Activated CD4-positive, alpha-beta T cell treated with anti-CD3 and anti-CD28 coated beads, Interleukin-2, amount 10 ng/mL, durations not matched to agents 24 days and 14 days (primary cell): ENCODE measurements at places on chromosomes 13 and 19. TPM values are rescaled to one million over a fixed set of nuclear protein-coding genes. Genes with fewer than 3 reads are reported as not detected.
A peak's percentile ranks its signal among the peaks of the same experiment; 100 is the strongest.

The CYP2A6 gene
- not detected in 2 replicates for total RNA-seq

The ZNF433 gene
- 0.14 and 0.21 TPM in 2 replicates for total RNA-seq

The IGSF23 gene
- total RNA-seq = not detected in 2 replicates

The ZNF730 gene
- total RNA-seq = 0.68 and 0.85 TPM in 2 replicates

The AKAP11 gene
- total RNA-seq = 38.7 and 39.9 TPM in 2 replicates

The PCDH17 gene
- total RNA-seq = not detected in 2 replicates

The FAM98C gene
- 25.3 and 30.4 TPM in 2 replicates for total RNA-seq

The CCL25 gene
- total RNA-seq = not detected in 2 replicates

DNA sequence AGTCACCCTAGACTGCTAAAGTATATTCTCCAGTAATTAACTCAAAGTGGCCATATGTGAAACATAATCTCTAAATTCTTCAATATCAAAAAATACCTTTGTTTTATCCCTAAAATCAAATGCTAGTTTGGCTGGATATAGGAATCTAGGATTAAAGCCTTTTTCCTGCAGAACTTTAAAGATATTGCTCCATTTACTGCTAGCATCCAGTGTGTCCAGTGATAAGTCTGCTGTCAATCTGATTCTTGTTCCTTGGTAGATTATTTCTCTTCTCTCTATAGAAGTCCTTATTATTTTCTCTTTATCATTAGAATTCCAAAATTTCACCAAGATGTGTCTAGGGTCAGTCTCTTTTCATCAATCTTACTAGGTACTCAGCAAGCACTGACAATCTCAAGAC is 384.6 kb downstream of the FGF14 start:
- no peak for DNase-seq

DNA sequence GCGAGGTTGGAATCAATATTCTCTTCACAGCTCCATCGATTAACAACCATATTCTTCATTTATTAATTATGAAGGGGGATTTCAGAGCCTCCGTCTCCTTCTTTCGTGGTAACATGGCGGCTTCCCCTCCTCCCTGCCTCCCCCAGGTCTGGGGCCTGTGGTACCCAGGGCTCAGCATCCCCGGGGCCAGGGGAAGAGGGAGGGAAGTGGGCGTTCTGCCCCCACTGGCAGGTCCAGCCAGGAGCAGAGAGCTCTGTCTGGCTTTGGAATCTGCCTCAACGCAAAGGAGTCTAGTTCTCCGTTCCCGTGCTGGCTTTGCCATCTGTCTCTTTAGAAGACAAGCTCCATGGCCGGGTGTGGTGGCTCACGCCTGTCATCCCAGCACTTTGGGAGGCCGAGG is 37.8 kb upstream of the ONECUT3 start:
- DNase-seq = no peak

DNA sequence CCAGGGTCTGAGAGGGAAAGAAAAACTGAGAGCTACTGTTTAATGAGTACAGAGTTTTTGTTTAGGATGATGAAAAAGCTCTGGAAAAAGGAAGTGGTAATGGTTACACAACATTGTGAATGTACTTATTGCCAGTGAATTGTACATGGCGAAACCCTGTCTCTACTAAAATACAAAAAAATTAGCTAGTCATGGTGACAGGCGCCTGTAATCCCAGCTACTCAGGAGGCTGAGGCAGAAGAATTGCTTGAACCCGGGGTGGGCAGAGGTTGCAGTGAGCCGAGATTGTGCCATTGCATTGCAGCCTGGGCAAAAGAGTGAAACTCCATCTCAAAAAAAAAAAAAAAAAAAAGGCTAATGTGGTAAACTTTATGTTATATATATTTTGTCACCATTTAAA is 96.3 kb downstream of the VWA8 start:
- DNase-seq = no peak

- no peak for DNase-seq
Observed at GRCh38 chr19:55939206-55939605, 7.1 kb upstream of the NLRP13 start.

- DNase-seq = no peak
Observed at GRCh38 chr13:110014719-110015118, 228.3 kb upstream of the IRS2 start.

DNA sequence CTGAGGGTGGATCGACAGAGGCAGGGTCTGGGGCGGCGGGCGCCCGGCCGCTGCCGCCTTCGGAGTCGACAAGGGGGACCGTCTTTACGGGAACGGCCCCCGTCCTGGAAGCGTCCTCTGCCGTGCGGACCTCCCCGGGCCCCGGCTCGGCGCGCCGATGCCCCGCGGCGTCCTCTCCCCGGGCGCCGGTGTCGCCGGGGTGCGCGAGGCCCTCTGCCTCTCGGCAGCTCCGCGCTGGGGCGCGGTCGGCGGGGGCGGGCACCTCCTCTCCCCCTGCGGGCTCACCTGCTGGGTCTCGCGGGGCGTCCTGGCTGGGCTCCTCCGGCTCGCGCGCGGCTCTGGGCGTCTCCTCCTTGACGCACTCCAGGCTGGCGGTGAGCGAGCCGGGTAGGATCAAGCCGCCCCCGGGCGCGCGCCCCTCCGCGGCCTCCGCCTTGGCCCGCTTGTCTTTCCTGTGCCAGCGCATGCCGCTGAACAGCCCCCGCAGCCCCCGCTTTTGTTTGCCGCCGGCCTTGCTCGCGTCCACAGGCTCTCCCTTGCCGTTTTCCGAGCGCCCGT is 1.5 kb downstream of the AMER2 start:
- DNase-seq = no peak

DNA sequence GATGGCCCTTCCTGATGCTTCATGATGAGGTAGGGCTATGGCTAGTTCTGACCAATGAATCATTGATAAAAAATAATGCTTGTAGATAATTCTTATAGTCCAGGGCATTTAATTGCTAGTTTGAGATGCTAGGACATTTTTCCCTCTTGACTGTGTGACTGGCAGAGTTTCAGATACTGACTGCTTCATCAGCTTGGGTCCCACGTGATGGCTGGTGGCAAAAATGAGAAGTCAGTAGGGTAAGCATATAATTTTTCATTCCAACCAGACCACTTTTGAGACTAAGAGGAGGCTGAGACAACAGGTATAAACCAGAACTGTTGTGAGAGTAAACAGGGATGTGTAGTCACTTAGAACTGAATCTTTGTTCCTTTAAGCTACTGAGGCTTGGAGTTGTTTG is 183.3 kb downstream of the HS6ST3 start:
- no peak for DNase-seq

DNA sequence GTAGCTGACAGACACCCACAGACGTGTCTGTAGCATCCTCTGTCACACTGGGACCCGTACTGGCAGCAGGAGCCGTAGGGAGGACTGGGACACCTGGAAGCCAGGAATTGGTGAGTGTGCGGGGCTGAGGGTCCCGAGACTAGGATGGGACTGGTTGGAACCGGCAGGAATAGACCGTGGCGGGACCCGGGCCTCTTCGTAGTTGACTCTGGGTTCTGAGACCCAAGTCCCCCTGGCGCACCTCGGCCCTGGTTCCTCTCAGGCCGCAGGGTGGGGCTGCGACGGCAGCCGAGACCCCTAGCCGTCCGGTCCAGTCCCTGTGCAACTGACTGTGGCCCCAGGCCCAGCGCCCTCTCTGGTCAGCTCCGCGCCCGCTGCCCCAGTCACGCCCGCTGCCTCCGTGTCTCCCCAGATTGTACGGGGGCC is 64.7 kb downstream of the ZNF823 start:
- DNase-seq = no peak

DNA sequence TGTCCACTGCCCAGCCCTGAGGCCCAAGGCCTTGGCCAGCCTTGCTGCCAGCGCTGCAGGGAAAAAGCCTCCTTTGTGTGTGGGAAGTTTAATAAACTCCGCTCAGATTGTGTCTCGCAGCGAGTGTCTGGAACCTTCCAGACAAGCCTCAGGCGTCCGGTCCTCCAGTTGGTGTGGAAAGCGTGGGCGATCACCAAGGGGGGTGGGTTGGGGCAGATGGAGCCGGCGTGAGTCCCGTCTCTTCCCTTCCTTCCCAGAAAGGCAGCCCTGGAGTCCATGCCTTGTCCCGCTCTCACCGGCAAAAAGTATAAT is 4.6 kb downstream of the STK11 start:
- no peak for DNase-seq

- DNase-seq = no peak
Observed at GRCh38 chr13:50463719-50464118, 379.8 kb downstream of the DLEU7 start.

DNA sequence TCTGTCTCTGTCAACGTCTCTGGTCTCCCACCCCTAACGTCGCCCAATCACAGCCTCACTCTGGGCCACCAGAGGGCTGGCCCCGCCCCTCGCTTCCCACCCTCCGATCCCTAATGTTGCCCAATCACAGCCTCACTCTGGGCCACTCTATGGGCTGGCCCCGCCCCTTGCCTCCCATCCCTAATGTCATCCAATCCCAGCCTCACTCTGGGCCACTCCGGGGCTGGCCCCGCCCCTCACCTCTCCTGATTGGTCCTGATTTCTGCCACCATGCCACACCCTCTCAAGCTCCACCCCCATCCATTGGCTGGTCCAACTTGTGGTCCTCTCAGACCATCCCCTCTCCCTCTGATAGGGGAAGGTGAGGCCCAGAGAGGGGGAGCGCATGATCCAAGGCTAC is 24.9 kb downstream of the CELF5 start:
- no peak for DNase-seq

DNA sequence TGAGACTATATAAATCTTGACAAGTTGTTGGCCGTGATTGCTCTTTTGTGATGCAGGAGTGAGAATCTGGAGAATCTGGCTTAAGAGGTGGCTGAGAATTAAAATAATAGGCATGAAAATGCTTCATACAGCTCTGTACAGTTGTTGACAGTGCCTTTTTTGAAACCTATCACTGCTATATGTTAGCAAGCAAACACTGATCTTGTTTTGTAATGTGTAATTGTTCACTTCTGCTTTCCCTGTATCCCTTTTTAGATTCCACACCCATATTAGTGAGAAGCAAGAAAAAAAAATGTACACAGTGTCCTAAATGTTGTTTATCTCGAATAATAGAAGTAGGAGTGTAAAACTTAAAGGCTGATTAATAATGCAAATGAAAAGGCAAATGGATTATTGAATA is 31.1 kb downstream of the ITM2B start:
- DNase-seq = no peak

DNA sequence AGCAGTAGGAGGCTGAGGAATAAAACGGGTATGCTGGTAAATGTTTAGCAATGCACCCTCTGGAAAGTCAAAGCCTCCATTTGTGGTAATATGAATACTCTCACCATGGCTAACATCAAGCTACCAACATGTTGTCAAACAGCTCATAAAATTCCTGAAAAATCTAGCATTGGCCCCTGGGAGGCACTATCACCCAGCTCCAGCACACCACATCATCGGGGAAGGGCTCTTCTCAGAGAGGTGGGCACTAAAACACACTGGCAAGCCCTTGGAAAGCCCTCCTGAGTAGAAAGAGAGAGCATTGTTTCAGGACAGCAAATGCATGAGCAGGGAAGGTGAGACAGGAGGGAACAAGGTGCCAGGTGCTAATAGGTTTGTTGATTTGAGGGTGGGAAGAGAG is 53.9 kb upstream of the FLT1 start:
- no peak for DNase-seq

DNA sequence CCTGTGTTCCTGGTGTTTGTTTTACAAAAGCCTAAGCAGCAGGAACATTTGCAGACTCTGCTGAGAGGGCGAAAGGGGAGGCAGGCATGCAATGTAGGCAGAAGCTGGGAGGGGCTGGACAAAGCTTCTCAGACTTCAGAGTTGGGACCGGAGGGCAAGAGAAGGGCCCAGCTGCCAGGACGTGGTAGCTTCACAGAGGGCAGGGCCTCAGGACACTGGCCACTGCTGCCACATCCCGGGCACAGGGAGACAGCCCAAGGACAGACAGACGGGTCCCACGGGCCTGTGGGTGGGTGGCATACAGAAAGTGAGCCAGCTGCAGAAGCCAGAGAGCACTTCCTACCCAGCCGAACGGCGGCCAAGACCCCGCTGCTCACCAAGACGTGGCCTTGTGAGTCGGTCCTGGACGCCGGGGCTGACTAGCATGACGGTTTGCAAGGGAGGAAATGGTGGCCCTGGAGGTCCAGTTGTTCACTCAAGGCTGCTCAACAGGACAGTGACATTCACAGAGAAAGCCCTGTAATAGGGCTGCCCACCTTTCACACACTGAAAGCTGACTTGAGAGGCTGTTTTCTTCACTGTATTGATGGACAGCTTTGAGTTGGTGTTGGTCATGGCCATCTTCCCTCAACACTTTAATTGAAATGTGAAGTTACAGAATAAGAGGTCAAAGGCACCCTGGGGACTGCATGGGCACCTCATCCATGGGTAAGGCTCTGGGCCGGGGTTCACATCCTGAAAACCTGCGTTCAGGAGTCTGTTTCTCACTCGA is 23.7 kb upstream of the TFDP1 start:
- DNase-seq = no peak

GRCh38 chr13:44313674-44314073 is 60.0 kb upstream of the SERP2 start:
- DNase-seq = no peak

- DNase-seq = no peak
Observed at GRCh38 chr19:10749435-10750384, 31.8 kb downstream of the DNM2 start.

DNA sequence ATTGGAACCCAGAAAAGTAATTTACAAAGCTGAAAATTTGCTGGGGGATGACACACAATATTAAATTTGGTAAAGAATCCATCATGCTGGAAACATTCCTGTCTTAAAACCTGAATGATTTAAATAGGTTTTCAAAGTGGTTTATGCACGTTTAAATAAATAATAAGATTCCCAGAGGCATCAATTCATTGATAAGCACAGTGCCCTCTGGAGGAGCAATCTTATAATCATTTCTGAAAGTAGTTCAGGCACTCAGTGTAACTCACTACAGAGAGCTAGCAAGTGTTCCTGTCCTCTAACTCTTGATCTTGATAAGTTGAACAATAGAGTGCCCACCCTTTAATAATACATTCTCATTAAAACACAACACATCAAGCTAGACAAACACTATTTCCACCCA is 43.5 kb upstream of the SHISA2 start:
- DNase-seq = peak; percentile 31

GRCh38 chr13:50452028-50452427 is 391.5 kb downstream of the DLEU7 start:
- no peak for DNase-seq

DNA sequence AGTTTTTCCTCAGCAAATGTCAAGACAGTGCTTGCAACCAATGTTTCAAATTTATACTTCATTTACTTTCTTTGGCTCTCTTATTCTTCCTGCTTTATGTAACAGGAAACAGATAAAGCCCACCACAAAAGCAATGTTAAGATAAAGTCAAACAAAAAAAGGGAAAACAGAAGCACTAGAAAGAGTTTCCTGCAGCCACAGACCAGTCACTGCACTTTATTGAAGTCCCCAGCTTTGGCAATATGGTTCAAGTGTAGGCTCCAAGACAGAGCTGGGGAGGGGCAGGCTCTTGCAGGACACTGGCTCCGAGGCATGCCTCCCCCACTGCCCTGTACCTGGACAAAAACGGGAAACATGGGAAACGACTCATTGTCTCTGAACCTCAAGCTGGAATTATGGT is 15.3 kb upstream of the CDC16 start:
- DNase-seq = no peak
